ENCODE measurements at places on chromosomes 13 and 19. TPM values are rescaled to one million over a fixed set of nuclear protein-coding genes. Genes with fewer than 3 reads are reported as not detected.

The SYNE4 gene
- 1.7 TPM for total RNA-seq

The OR7G1 gene
- total RNA-seq, result not detected

The OR7A5 gene
- not detected for total RNA-seq

GRCh38 chr13:105334211-105334610 lies 1201.3 kb downstream of the EFNB2 start:
- DNase-seq, result no peak
- H3K4me1 ChIP-seq, result peaks cover 3% of the 10 kb centered on the region
- H3K27me3 ChIP-seq, result peaks cover 4% of the 10 kb centered on the region
- H3K36me3 ChIP-seq, result no peaks in the 10 kb centered on the region
- no peak overlapping the region for H3K27ac ChIP-seq

The KLC3 gene
- 0.14 TPM for total RNA-seq

DNA sequence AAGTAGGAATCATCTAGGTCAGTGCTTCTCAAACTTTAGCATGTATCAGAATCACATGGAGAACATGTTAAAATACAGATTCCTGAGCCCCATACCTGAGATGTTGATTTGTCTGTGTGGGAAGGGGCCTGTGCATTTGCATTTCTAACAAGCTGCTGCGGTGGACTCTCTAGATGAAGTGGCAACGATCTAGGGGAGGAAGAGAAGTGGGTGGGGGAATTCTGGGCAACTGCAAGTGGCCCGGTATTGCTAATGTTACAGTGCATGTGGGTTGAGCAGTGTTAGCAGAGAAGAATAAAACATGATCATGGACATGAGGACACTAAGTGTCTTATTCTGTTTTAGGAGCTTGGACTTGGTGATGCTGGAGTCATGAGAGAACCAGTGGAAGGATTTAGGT lies 329.0 kb downstream of the OLFM4 start:
- no peaks in the 10 kb centered on the region for H3K27me3 ChIP-seq
- no peak overlapping the region for H3K27ac ChIP-seq
- H3K36me3 ChIP-seq, result no peaks in the 10 kb centered on the region
- H3K4me3 ChIP-seq, result no peak overlapping the region
- H3K4me1 ChIP-seq, result no peaks in the 10 kb centered on the region

DNA sequence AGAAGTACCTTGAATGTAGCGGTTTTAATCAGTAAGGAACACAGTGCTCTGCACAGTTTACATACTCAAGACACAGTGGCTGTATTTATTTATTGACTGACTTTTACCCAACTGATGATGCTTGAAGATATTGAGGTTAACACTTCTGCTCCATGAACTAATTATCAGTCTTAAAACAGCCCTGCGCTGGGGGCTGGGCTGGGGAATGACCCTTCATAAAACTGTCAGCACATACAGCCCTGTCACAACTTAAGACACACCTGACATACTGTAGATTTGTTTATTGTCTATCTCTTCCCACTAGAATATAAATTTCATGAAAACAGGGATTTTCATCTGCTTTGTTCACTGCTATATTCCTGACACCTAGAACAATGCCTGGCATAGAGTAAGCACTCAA lies 10.8 kb downstream of the NEK5 start:
- H3K4me3 ChIP-seq, result no peak overlapping the region
- no peak overlapping the region for H3K27ac ChIP-seq
- peaks cover 5% of the 10 kb centered on the region for H3K27me3 ChIP-seq
- H3K4me1 ChIP-seq, result no peaks in the 10 kb centered on the region

The KCNN1 gene
- not detected for total RNA-seq

GRCh38 chr19:35202722-35203688 lies 25.5 kb downstream of the FAM187B start:
- peak overlapping the region; percentile 95 for H3K27ac ChIP-seq
- peaks cover 2% of the 10 kb centered on the region for H3K36me3 ChIP-seq
- H3K4me3 ChIP-seq, result no peak overlapping the region
- DNase-seq, result no peak

DNA sequence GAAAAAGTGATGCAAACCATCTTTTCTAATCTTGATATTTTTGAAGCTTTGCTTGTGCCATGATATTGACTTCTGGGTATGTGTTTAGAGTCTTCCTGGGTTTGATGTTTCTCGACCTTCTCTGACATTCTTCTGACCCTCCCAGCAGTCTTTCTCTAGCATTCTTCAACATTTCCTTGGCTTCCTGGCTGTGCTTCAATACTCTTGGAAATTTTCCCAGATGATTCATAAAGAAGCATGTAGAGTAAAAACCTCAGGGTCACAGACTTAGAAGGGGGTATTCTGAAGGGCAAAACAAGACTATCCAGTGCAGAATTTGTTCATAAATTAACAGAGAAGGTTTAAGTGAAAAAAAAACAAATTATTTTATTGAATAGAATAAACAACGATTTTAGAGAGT lies 946.3 kb upstream of the PCDH9 start:
- DNase-seq, result no peak
- H3K36me3 ChIP-seq, result no peaks in the 10 kb centered on the region
- no peak overlapping the region for H3K4me3 ChIP-seq
- no peak overlapping the region for H3K27ac ChIP-seq
- H3K4me1 ChIP-seq, result no peaks in the 10 kb centered on the region

The LRG1 gene
- 0.57 TPM for total RNA-seq

DNA sequence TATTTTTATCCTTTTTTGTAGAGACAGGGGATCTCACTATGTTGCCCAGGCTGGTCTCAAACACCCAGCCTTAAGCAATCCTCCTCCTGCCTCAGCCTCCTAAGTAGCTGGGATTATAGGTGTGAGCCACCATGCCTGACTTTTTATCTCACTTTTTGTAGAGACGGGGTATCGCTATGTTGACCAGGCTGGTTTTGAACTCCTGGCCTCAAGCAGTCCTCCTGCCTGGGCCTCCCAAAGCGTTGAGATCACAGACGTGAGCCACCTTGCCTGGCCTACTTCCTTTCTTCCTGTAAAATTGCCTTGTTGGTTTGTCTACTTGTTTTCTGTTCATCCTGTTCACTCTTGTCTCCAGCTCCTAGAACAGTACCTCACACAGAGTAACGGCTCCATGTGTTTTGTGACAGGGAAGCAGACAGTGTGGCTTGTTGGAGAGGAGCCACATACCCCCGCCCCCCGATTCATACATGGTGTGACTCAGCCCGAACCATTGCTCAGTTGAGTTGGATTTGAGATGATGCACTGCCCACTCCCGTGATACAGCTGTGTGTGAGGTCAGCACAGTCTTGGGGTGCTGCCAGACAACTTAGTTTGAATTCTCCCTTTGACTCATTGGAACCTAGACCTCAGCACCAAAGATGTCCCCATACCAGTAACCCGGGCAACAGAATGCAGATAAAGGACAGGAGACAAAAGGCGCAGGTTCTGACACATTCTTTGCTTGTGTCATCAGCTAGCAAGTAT lies 34.2 kb downstream of the GPR42 start:
- peaks cover 8% of the 10 kb centered on the region for H3K27me3 ChIP-seq
- no peak overlapping the region for H3K4me3 ChIP-seq
- H3K36me3 ChIP-seq, result no peaks in the 10 kb centered on the region
- peak; percentile 88 for DNase-seq

DNA sequence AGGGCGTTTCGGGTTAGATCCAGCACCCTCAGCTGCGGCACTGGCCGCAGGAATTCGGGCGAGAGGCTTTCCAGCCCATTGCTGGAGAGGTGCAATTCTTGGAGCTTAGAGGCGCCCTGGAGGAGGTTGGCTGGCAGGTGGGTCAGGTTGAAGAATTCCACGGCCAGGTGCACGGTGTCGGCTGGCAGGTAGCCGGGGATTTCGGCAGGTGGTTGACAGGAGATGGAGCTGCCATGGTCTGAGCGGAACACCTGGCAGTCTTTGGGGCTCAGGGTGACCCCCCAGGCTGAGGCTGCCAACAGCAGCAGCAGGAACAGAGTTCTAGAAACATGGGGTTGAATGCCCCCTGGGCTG lies 1.3 kb downstream of the LRG1 start:
- H3K4me1 ChIP-seq, result peaks cover 16% of the 10 kb centered on the region
- H3K27me3 ChIP-seq, result peaks cover 7% of the 10 kb centered on the region
- H3K27ac ChIP-seq, result no peak overlapping the region
- H3K4me3 ChIP-seq, result no peak overlapping the region
- no peaks in the 10 kb centered on the region for H3K36me3 ChIP-seq

DNA sequence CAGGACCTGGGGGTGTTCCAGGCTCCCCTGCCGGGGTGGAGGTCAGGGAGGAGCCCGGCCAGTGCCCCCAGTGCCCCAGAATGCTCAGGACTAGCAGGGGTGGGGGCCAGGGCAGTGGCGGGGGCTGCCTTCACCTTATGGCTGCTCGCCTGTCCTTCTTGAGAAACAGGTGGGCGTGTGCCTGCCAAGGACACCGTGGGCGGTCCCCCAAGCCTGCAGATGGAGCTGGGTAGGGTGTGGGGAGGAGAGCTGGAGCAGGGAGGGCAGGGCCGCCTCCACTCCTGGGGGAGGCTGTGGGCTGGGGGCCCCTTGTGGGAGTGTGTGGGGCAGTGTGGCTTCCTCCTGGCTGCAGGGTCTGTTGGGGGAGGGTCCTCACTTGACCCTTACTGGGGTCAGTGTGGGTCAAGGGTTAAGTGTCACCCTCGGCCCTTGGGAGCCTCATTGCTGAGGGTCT lies 160.1 kb downstream of the KDM4B start:
- no peak overlapping the region for H3K27ac ChIP-seq
- H3K36me3 ChIP-seq, result peaks cover 7% of the 10 kb centered on the region
- DNase-seq, result no peak
- H3K4me3 ChIP-seq, result no peak overlapping the region
- H3K4me1 ChIP-seq, result peaks cover 27% of the 10 kb centered on the region
- no peaks in the 10 kb centered on the region for H3K27me3 ChIP-seq

DNA sequence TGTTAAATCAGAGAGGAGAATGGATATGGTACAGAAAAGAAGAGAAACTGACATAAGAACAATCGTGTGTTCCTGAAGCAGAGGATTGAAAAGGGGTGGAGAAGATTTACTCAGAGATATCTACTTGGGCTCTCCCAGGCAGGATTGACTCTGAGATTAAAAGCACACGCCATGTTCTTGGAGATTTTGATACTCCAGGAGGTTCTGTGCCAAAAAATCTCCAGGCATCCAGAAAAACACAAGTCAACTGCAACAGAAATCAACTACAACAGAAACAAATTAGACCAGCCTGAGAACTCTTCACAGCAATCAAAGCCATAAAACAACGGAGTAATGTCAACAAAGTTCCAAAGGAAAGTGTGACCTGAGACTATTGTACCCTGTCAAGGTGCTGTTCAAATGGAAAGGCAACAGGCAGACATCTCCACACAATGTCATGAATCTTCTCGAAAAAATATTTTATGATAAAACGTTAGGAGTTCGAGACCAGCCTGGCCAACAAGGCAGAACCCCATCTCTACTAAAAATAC lies 104.2 kb downstream of the UBL3 start:
- no peak for DNase-seq
- H3K27ac ChIP-seq, result no peak overlapping the region
- H3K36me3 ChIP-seq, result no peaks in the 10 kb centered on the region
- peaks cover 14% of the 10 kb centered on the region for H3K27me3 ChIP-seq
- no peaks in the 10 kb centered on the region for H3K4me1 ChIP-seq

- no peak overlapping the region for H3K27ac ChIP-seq
- H3K4me3 ChIP-seq, result no peak overlapping the region
- DNase-seq, result no peak
- no peaks in the 10 kb centered on the region for H3K27me3 ChIP-seq
These were observed 2.4 kb upstream of the URI1 start for GRCh38 chr19:29939628-29940027.

- DNase-seq, result peak; percentile 65
- H3K4me1 ChIP-seq, result peaks cover 16% of the 10 kb centered on the region
- H3K36me3 ChIP-seq, result no peaks in the 10 kb centered on the region
- no peak overlapping the region for H3K27ac ChIP-seq
These were observed 850 bp downstream of the KLF5 start for GRCh38 chr13:73059460-73060250.

DNA sequence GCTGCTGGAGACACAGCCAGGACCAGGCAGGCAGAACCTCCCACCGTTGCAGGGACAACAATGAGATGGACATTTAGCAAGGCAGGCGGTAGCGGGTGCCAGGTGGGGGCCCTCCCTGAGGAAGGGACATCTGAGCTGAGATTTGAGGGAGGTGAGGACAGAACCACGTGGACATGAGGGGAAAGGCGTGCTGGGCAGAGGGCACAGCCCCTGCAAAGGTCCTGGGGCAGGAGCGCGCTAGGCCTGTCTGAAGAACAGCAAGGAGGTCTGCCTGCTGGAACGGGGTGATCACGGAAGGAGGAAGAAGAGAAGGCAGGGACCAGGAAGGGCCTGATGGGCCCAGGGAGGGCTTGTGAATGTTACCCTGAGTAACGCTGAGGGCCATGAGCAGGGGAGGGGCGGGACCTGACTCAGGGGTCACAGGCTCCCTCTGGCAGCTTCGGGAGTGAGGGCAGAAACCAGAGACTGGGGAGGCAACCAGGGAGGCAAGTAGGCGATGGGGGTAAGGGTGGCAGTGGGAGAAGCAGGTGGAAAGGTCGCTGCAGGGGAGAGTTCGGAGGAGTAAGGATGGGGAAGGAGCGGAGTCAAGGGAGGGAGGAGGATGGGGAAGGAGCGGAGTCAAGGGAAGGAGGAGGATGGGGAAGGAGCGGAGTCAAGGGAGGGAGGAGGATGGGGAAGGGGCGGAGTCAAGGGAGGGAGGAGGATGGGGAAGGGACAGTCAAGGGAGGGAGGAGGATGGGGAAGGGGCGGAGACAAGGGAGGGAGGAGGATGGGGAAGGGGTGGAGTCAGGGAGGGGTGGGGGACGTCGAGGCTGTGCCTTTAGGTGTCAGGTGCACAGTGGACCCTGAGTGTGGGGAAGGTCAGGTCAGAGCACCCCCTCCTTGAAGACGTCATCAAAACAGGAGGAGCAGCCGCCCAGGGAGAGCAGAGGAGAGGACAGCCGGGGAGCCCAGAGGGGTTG lies 15.7 kb upstream of the B3GNT3 start:
- H3K4me3 ChIP-seq, result no peak overlapping the region
- DNase-seq, result no peak
- peaks cover 15% of the 10 kb centered on the region for H3K4me1 ChIP-seq

The ZNF177 gene
- total RNA-seq, result 1.0 TPM
